ENCODE measurements at places on chromosomes 6 and 20. TPM values are rescaled to one million over a fixed set of nuclear protein-coding genes. Genes with fewer than 3 reads are reported as not detected.
A peak's percentile ranks its signal among the peaks of the same experiment; 100 is the strongest.

DNA sequence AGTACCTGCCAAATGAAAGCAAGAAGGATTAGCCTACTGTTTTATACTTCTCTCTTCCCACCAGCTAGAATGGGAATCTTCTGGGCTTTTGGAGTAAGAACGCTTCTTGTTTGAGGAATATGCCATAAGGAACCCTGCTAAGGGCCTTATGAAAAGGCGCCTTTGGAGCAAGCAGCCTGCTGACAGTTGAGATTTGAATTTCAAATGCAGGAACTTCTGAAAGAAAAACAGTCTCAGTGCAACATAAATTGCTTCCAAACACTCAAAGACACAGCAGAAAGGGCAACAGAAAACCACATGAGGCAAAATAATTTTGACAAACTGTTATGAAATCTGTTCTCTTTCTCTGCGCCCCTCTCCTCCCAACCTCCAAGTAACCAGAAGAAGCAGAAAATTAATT is 149.4 kb upstream of the B3GAT2 start:
- no peak for DNase-seq

GRCh38 chr20:10802236-10802635 is 128.4 kb upstream of the JAG1 start:
- no peak for DNase-seq

GRCh38 chr6:143536866-143537691 is 25.6 kb upstream of the FUCA2 start:
- DNase-seq, result peak; percentile 86

DNA sequence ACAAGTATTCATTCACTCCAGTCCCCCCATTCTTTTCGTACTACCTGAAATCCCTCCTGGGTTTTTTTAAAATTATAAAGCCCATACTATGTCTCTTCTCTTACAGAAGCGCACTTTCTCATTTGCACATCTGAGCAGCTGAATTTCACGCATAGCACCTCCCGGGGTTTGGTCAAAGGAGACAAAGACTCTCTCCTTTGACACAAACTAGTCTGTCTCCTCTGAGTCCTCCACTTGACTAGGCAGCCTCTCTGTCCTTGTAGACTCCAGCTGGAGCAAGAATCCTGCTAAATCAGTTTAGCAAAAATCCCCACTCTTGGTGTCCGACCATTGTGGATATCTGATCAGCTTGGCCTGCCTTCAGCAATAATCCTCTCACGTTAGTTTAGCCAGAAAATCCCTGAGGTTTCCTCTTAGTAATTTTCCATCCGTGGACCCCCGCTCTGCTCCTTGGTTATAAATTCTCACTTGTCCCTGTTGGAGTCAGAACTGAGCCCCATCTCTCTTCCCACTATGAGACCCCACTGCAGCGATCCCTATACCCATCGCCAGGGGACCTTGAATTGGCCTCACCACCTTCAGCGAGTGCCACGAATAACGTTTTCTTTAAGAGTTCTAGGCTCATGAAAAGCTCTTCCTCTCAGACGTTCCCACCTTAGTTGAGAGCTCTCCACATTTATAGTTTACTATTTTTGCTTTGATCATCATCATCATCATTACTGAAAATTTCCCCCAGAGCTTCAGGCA is 29.0 kb downstream of the PDYN start:
- DNase-seq, result peak; percentile 68

Gene CTSZ
- 41.4 TPM for total RNA-seq

DNA sequence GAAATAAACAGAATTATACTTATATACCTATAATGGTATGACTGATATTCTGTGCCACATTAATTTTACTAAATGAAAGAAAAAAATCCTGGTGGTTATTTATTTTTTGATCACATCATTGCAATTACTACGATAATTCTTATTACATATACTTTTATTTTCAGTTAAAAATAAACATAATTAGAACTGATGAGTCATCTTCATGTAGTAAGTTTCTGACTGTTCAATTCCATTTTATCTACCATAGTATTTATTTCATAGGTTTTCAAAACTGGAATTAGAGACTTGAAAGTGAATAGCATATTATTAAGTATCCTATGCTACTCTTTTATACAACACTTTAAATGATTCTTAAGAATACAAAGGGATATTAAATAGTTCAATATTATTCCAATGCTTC is 80.3 kb downstream of the DTNBP1 start:
- DNase-seq, result no peak

Gene MATN4
- 5.1 TPM for total RNA-seq

DNA sequence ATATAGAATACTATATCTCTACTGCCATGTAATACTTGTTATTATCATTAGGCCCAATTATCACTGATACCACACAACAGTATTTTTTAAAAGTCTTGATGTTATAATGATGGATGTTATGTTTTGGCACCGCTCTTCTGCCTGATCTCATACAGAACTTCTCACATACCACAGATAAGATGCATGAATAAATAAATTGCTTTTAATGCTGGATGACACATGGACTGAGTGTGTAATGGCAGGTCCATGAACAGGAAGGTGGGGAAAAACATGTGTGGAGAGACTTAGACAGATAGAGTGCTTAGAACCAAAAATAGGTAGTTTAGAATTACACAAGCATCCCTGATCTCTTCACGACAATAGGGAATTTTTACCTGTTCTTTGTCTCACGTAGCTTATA is 258.4 kb upstream of the MARCKS start:
- no peak for DNase-seq

DNA sequence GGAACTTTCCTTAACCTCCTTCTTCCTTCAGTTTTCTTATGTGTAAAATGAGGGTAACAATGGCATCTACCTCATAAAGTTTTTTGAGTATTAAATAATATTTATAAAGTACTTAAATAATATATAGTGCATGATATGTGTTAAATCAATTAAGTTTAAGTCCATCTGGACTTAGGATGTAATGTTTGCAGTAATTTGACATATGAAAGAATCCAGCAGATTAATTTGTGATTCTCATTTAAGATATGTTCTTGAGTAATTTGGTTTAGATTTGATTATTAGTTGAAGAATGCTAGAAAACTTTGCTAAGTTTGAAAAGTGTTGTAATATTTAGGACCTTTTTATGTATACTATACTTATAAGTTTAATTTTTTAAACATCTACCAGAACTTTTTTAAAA is 18.1 kb downstream of the KCTD20 start:
- DNase-seq, result no peak

Gene CCN6
- not detected for total RNA-seq

Measured in GM23338 (cell line).